HepG2 (cell line): ENCODE measurements at places on chromosomes 1 and 21. TPM values are rescaled to one million over a fixed set of nuclear protein-coding genes. Genes with fewer than 3 reads are reported as not detected.

The TCHH gene
- not detected in 2 replicates for total RNA-seq

The OVAAL gene
- not detected in 2 replicates for total RNA-seq

The SEC16B gene
- total RNA-seq = 5.3 and 5.8 TPM in 2 replicates

The ADAMTS4 gene
- 0.73 and 1.7 TPM in 2 replicates for total RNA-seq

The CATSPERE gene
- 0.15 and 0.51 TPM in 2 replicates for total RNA-seq

The PLD5 gene
- total RNA-seq = not detected in 2 replicates

The MAP3K7CL gene
- total RNA-seq = 0.15 TPM in 1 of 2 replicates, not detected in the other

The FCGR1A gene
- not detected in 2 replicates for total RNA-seq

The LUZP1 gene
- 12.7 and 21.5 TPM in 2 replicates for total RNA-seq

The UTS2 gene
- not detected in 2 replicates for total RNA-seq

The SPATA1 gene
- total RNA-seq = 1.1 and 1.4 TPM in 2 replicates

The LCE2B gene
- total RNA-seq = not detected in 2 replicates

The ZNF670 gene
- 10.9 and 15.2 TPM in 2 replicates for total RNA-seq

The CD84 gene
- not detected in 2 replicates for total RNA-seq

The SPRR2A gene
- not detected in 2 replicates for total RNA-seq

The PROK1 gene
- not detected in 2 replicates for total RNA-seq

DNA sequence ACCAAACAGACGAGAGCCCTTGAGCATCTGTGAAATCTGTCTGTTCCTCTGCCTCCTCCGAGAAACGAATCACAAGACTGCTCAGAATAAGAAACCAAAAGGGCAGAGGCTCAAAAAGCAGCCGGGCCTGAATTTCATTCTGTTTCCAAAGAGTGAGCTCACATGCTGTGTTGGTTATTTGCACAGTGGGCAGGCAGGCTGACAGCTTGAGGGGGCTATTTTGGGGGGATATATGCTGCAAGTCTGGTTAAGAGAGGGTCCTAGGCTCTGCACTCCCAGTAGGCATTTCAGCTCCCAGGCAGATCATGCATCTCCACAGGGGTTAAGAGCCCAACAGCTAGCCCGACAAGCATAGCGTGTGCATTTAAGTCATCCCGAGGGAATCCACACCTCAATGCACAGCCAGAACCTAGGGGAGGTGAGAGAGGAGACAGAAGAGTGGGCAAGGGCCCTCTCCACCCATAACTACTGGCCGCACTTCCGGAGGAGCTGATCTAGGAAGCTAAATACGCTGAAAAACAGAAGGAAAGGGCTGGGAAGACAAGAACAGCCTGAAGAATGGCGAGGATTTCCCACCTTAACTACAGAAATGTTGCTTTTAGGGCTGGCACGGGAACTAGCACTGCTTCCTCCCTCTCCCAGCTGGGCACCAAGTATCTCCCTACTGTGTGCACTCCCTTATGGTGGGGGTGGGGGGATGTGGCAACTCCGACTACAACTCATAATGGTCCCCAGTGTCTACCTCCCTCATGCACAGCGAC, 3.7 kb downstream of the PGBD5 start:
- no peak for DNase-seq

GRCh38 chr21:41633627-41634026, 125.7 kb upstream of the TMPRSS2 start:
- no peak for DNase-seq

GRCh38 chr1:216722821-216723220, 408 bp downstream of the ESRRG start:
- DNase-seq = no peak

DNA sequence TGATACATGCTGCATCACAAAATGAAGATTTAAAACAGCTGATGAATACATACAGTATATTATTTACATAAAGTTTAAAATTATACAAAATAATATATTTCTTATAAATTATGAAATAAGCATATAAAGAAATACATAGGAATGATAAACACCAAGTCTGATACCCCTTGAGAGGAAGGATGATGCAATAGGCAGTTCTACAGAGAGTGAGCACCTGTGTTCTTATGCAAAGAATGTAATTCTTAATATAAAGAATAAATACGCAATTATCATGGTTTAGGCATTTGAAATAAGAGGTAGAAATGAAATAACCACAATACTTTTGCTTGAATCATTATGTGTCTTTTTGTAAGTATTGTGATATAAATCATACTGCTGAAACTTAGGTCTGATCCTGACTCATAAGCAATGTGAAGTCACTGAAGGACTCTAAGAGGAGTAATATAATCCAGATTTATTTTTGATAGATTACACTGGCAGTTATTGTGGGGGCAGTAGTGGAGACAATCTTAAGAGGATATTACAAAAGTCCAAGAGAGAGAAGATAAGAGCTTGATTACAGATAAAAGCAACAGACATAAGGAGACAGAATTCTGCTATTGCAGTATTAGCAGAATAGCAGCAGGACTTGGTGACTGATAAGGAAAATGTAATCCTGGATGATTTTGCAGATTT, 39.0 kb downstream of the TTLL7 start:
- DNase-seq = no peak

DNA sequence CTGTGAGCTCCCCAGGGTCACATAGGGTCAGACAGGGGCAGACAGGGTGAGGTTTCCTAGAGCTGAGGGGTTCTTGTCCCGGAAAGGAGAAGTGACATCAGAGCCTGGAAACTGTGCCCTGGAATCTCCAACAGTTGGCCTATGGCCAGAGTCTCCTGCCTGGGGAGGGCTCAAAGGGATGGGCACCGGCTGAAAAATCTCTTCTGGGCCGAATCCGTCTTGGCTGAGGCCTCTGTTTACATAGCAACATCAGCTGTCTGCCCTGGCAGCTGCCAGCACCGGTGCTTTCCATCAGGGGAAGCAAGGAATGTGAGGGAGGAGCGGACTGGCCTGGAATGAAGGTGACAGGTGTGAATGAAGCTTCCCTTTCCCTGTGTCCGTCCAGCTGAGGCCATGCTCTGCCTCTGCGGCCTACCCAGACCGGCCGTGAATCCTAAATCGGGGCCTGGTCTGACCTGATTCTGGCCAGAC, 30.7 kb downstream of the VASH2 start:
- DNase-seq = no peak

DNA sequence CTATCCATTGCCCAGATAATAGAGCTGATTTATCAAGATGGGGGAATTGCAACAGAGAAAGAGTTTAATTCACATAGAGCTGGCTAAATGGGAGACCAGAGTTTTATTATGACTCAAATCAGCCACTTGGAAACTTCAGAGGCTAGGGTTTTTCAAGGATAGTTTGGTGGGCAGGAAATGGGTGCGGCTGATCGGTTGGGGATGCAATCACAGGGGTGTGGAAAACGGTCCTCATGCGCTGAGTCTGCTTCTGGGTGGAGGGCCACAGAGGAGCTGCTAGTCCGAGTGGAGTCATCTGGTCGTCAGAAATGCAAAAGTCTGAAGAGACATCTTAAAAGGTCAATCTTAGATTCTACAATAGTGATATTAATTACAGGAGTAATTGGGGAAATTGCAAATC, 32.0 kb upstream of the FAM89A start:
- no peak for DNase-seq

- DNase-seq = no peak
Measured at GRCh38 chr1:84851839-84852238, 41.2 kb downstream of the LPAR3 start.

- DNase-seq = no peak
Measured at GRCh38 chr1:183609759-183610452, 19.6 kb upstream of the NCF2 start.

DNA sequence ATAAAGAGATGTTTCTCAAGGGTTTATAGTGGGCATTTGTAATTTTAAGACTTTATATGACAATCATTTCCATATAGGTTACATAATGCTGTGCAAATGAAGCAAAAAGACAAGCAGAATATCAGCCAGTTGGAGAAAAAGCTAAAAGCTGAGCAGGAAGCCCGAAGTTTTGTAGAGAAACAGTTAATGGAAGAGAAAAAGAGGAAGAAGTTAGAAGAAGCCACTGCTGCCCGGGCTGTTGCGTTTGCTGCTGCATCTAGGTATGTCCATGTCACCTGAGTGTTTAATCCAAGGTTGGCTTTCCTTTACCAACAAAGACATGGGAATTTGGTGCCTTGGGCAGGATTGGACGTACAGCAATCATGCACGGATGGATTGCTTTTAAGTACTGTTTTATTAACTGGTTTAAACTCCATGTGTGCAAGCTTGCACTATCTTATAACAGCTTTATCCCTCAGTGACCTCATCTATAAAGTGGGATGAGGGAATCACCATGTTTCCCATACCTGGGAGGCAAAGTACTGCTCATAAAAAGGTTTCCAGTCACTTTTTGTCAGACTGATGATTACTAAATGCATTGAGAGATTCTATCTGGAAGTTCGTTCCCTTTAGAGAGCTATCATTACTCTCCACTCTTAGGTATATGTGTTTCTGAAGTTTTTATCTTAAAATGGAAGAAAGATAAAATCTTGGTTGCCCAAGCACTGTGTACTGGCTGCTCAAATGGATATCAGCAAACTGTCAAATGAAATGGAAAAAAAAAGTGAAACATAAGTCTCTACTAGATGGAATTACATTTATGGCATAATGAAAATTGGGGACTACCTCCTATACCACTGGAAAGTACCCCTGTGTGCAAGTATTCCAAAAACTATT, 55.1 kb downstream of the MACO1 start:
- no peak for DNase-seq

DNA sequence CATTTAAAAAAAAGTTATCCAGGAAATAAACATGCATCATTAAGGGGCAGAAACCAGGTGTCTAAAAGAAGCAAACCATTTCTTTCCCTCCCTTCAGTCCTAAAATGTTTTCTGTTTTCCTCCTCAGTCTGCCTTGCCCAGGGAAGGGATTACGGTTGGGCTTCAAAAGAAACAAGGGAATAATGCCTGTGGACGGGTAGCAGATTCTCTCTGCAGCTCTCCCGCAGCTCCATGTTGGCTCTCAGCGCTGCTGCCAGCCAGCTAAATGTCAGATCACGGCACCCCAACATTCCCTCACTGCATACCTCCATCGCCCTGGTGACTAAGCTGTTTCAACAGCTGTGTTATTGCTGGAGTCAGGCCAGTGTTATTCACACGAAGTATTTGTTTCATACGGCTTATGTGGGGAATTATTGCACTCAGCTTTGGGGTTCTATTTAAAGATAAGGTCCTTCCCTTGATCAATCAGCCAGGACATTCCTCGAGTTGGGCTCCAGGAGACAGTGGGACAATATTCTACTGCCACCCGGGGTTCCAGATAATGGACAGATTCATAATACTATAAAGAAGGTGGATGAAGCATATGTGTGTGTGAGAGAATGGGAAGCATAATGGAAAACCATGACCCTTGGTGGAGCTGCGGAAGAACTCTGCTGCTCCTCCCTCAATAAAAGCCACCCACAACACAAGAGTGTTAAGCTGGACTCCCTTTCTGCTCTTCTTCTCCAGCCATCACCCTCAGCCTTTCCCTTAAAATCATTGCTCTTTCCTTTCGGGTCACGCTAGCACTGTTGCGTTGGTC, 58.2 kb downstream of the WLS start:
- no peak for DNase-seq

GRCh38 chr1:66278260-66279021, 255.5 kb upstream of the SGIP1 start:
- no peak for DNase-seq
